ENCODE measurements at places on chromosomes 1 and 21. TPM values are rescaled to one million over a fixed set of nuclear protein-coding genes. Genes with fewer than 3 reads are reported as not detected.

DNA sequence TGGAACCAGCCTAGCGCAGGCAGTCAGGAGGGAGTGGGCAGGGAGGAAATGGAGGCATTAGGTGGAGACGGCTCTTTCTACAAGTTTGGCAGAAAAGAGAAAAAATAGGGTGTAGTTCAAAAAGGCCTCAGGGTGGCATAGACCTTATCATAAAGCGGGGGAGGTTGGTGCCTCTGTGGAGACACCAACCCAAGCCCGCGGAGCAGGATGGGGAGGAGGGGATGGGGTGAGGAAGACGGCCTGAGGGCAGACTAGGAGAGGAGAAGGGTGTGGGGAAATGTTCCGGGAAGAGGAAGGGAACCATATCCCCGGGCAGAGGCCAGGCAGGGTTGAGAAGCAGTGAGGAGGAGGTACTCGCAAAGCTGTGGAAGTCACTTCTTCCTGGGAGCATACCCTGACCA lies 17.4 kb upstream of the SHE start:
- no peak for DNase-seq

GRCh38 chr1:94617957-94618739 lies 76.6 kb upstream of the F3 start:
- no peak for DNase-seq

DNA sequence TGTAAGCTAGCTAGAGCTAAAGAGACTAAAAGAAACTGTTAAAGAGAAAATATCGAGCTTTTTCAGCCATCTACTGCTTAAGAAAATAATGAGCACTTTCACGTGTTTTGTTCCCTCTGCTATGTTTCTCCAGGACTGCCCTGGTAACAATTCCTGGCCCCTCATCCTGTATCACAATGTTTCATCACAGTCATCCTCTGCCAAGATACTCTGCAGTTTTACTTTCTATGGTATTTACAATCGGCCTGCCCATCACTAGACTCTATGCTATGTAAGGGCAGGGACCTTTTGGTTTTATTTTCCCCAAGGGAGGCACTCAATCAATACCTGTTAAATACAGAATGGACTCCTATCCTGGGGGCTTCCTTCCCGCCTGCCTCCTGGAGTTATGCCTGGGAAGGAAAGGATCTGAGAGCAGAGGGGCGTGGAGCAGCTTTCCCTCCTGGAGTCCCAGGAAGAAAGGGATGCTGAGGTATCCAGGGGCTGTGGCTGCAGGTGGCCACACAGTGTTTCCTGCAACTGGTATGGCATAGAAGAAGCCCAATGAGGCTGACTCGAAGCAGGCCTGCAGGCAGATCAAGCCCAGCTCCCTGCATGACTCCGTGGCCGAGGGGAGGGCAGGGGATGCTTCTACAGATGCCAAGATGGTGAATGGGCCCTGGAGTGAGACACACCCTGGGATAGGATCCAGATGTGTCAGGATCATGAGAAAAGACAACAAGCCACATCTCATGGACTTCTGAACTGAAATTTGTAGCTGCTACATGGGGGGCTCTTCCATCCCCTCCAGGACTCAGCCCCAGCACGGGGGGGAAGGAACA lies 52.9 kb downstream of the MATN1 start:
- no peak for DNase-seq

The LRRN2 gene
- polyA plus RNA-seq: 5.9 TPM
